ENCODE measurements at places on chromosomes 4 and X.

DNA sequence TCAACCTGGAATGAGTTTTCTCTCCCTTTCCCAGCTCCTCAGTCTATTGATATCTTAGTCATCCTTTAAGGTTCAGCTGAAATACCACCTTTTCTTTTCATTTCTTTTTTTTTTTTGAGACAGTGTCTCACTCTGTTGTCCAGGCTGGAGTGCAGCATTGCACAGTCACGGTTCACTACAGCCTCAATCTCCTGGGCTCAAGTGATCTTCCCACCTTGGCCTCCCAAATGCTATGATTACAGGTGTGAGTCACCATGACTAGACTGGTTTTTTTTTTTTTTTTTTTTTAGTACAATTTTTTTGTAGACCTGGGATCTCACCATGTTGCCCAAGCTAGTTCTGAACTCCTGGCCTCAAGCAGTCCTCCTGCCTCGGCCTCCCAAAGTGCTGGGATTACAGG is 28.9 kb downstream of the AFF1 start:
- no peak for DNase-seq

- peak; percentile 36 for DNase-seq
These were observed 41.0 kb downstream of the FNIP2 start for GRCh38 chr4:158809611-158810486.

GRCh38 chr4:24795666-24796381 is 451 bp downstream of the SOD3 start:
- DNase-seq = no peak

GRCh38 chr4:163193717-163194116 is 27.0 kb upstream of the NAF1 start:
- DNase-seq = no peak

DNA sequence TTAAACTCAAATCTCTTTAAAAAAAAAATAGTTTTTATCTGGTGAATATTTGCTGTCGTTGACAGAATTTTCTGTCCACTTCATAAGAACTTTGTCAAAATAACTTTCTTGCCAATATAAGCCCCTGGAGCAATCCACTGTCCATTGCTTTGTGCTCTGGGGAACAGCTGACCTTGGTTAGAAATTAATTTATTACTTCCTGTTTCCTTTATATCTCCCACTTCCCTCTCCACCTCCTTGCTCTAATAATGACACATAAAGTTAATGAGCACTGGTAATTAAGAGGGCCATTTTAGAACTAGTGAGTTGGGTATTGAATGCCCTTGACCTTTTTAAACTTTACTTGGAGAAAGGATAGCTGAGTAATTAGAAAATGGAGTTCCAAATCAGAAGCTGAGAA is 151.3 kb upstream of the LEF1 start:
- DNase-seq = no peak

Data from K562 (cell line).